B cell (primary cell): ENCODE measurements at places on chromosomes 1 and 21.

DNA sequence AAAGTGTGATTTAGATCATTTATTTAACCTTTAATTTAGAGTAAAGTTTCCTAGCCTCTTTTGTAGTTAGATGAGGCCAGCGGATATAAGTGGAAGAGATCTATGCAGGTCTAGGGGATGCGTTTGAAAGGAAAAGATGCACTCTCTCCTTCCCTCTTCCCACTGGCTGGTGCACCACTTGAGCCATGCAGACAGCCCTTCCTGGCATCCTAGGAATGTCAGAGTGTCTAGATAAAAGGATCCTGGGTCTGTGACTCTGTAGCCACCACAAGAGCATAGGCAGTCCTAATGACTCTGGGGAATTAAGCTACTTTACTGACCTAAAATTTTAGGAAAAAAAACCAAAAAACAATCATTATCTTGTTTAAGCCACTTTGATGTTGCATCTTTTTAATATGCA lies 16.0 kb upstream of the STUM start:
- peaks cover 5% of the 10 kb centered on the region for H3K27me3 ChIP-seq
- no peak overlapping the region for H3K27ac ChIP-seq
- H3K4me1 ChIP-seq, result no peaks in the 10 kb centered on the region

DNA sequence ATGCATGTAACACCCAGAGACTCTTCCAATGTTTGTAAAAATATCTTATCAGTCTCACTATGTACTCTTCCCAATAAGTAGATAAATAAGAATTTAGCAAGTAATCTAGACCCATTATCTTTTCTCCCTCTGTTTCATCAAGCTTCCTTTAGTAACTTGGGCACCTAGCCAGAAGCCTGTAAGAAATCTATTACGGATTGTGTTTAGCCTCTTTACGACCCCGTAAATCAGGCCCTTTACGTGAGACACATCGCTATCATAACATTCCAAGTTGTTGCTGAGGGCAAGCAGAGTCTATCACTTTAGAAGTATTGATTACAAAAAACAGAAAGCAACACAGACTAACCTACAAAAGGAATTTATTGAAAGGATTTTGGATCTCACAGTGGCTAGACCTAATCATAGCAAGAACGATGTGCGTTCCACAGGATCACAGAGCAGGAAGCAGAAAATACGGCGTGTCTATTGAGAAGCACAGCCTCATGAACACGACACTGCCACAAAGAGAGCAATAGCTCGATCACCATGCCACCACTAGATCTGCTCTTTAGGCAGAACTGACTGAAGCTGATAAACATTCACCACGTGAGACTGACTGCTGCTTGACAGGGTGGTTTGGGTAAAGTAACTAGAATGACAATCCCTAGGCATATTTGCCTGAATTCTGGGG lies 922.1 kb downstream of the AMY1C start:
- H3K27ac ChIP-seq, result no peak overlapping the region
- no peak overlapping the region for H3K4me3 ChIP-seq
- H3K27me3 ChIP-seq, result no peaks in the 10 kb centered on the region
- no peak for DNase-seq
- no peaks in the 10 kb centered on the region for H3K4me1 ChIP-seq

DNA sequence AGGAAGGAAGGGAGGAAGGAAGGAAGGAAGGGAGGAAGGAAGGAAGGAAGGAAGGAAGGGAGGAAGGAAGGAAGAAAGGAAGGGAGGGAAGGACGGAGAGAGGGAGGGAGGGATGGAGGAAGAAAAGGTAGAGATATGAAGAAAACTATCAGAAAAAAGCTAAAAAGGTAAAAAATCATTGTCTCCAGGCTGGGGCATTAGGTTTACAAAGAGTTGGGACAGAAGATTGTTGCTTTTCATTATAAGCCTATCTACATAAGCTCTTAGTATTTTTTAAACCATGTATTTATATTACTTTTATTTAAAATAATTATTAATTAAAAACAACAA lies 7.2 kb upstream of the PINK1 start:
- H3K27ac ChIP-seq, result no peak overlapping the region
- H3K4me3 ChIP-seq, result no peak overlapping the region
- no peak for DNase-seq
- no peaks in the 10 kb centered on the region for H3K27me3 ChIP-seq

GRCh38 chr1:167496797-167497619 lies 21.3 kb downstream of the CD247 start:
- peaks cover 60% of the 10 kb centered on the region for H3K27me3 ChIP-seq
- H3K27ac ChIP-seq, result no peak overlapping the region
- peaks cover 32% of the 10 kb centered on the region for H3K4me1 ChIP-seq
- no peak for DNase-seq
- no peaks in the 10 kb centered on the region for H3K36me3 ChIP-seq

DNA sequence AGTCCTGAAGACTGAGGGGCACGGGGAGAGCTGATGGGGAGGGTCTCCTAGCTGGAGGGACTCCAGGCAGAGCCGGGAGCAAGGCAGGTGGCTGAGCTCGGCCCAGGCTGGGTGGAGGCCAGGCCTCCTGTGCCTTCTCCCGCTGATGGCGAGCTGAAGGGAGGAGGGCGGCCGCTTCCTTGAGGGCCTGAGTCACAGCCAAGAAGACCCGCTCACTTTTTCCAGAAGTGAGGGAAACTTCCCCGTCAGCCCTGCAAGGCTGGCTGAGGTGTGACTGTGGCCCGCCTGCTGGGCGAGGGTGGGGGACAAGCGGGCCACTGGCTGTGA lies 1.7 kb upstream of the VWA1 start:
- DNase-seq, result peak; percentile 44
- peaks cover 35% of the 10 kb centered on the region for H3K4me1 ChIP-seq
- no peak overlapping the region for H3K27ac ChIP-seq
- H3K27me3 ChIP-seq, result peaks cover 71% of the 10 kb centered on the region
- H3K36me3 ChIP-seq, result no peaks in the 10 kb centered on the region
